Activated CD4-positive, alpha-beta T cell treated with anti-CD3 and anti-CD28 coated beads for 24 hours (primary cell): ENCODE measurements at places on chromosomes 1 and 21.

DNA sequence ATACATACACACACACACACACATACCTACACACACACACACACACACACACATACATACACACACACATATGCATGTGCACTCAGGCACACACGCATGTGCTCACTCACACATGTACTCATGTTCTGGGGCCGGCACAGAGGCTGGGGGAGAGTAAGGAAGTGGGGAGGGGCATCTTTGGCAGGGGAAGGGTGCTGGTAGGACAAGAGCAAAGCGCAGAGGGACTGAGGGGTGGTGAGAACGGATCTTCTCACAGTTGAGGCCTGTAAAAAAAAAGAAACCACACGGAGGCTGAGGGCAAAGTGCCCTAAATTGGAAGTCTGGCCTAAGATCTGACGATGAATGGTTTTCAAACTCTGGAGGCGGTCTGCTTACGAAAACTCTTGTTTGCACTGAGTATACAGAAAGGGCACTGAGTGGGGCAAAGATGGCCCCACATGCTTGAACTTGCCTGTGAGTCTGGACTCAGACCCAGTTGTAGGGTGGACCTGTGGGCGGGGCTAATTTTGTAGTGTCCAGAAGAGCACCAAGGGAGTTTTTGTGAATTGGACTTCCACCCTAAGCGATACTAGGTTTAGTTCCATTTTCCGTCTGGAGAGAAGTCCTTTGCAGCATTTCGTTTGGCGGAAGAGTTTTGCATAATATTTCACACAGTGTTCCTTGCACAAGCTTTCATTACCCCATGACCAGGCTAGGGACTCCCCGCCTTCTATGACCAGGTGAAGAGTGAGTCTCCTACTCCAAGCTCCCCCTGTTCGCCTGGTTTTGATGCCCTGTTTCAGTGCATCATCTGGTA is 79.3 kb upstream of the LYST start:
- no peak for DNase-seq

- DNase-seq: no peak
These were observed 74.6 kb upstream of the CSF3R start for GRCh38 chr1:36557041-36558000.

DNA sequence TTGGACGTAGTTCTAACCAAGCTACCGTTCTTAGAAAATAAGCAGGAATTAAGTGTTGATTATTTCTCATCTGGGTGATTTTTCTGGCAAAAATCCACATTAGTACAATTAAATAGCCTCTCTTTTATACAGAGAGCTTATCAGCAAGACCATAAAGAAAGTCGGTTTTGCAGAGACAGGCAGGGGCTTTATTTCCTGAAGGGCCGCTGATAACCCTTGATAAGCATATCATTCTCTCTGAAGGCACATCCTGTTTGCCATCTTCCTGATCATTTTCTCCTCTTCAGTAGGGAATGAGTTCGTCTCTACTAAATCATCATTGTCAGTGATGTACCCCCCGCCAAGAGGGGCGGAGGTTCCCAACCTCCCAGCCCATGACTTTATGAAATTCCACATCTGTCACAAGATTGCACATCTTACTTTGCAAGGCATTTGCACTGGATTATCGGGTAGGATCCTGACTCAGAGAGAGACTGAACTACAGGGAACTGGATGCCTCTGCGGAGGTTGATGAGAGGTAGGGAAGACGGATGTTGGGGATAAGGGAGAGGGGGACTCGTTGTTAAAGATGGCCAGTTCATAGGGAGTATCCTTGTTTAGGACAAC is 115.7 kb downstream of the KCNJ6 start:
- no peak for DNase-seq

DNA sequence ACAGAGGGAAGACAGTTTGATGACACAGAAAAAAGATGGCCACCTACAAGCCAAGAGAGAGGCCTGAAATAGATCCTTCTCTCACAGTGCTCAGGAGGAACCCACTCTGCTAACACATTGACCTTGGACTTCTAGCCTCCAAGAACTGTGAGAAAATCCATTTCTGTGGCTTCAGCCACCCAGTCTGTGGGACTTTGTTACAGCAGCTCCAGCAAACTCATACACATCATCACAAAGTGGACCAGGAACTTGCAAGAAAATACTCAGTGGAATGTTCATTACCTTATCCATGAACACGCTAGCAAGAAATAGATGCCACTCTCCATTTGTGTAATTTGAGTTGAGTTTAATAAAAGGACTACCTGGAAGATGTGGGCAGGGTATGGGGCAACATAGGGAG is 38.1 kb upstream of the VWA5B1 start:
- no peak for DNase-seq

GRCh38 chr1:74504125-74504932 is 8.1 kb downstream of the LRRC53 start:
- peak; percentile 6 for DNase-seq

DNA sequence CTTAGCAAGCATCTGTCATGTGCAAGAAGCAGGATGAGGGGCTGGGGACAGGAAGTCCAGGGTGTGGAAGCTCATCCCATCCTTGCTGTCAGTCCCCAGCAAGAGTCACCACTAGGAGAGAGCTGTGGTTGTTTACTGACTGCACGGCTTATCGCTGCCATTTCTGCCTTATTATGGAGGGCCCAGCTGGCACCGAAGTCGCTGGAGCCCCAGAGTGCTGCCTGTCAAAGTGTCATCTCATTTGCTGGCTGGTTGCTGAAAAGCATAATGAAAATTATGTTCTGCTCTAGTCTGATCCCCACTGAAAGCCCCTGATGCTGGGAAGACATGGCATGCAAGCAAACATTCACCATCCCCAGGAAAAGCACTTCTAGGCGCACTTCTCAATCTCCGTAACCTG is 642.7 kb downstream of the NPHP4 start:
- DNase-seq: no peak
